Thoracic aorta (tissue), 2 donors: ENCODE measurements at places on chromosomes 16 and 17.
A peak's percentile ranks its signal among the peaks of the same experiment; 100 is the strongest.

GRCh38 chr16:50309527-50310307 is 43.4 kb downstream of the ADCY7 start:
- no peak overlapping the region for H3K27ac ChIP-seq
- H3K4me1 ChIP-seq: peaks cover 5% of the 10 kb centered on the region
- peaks cover 14% of the 10 kb centered on the region for H3K36me3 ChIP-seq
- DNase-seq: no peak
- H3K4me3 ChIP-seq: no peak overlapping the region

DNA sequence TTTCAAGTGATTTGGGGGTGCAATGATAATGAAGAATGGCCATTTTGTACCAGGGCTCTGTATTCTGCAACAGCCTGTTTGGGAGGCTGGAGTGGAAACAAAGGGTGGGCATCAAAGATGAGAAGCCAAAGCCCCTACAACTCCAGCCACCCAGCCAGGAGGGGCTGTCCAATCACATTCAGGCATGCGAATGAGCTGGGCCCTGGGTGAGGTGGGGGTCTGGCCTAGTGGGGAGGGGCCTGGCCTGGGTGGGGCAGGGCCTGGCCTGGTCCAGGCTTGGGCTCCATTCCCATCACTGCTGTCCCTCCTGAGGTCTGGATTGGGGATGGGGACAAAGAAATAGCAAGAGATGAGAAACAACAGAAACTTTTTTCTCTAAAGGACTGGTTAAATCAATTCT is 6.4 kb downstream of the AOC3 start:
- H3K4me1 ChIP-seq: peaks cover 41% of the 10 kb centered on the region
- H3K27ac ChIP-seq: peak overlapping the region; percentile 96
- H3K27me3 ChIP-seq: no peaks in the 10 kb centered on the region
- no peaks in the 10 kb centered on the region for H3K36me3 ChIP-seq
- no peak overlapping the region for H3K4me3 ChIP-seq
- DNase-seq: no peak

GRCh38 chr17:68853036-68853435 is 102.2 kb downstream of the ABCA8 start:
- no peaks in the 10 kb centered on the region for H3K36me3 ChIP-seq
- no peak overlapping the region for H3K27ac ChIP-seq
- DNase-seq: no peak
- no peak overlapping the region for H3K4me3 ChIP-seq
- no peaks in the 10 kb centered on the region for H3K4me1 ChIP-seq

GRCh38 chr16:78538919-78539318 is 439.5 kb downstream of the WWOX start:
- H3K4me1 ChIP-seq: no peaks in the 10 kb centered on the region
- no peaks in the 10 kb centered on the region for H3K27me3 ChIP-seq
- DNase-seq: no peak
- H3K4me3 ChIP-seq: no peak overlapping the region

DNA sequence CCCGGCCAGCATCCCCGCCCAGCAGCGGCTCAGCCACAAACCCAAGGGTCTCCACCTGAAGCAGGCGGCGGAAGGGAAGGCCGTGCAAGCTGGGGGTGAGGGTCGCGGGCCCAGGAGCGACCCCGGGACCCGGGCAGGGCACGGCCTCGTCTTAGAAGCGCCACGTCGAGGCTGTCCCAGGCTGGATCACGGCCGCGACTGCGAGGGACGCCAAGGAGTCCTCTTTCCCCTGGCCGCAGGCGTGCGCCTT is 538 bp upstream of the CCNF start:
- no peaks in the 10 kb centered on the region for H3K36me3 ChIP-seq
- peaks cover 7% of the 10 kb centered on the region for H3K4me1 ChIP-seq
- no peak for DNase-seq
- peak overlapping the region; percentile 90 for H3K4me3 ChIP-seq
- no peaks in the 10 kb centered on the region for H3K27me3 ChIP-seq

GRCh38 chr16:85402910-85403692 is 210.0 kb upstream of the GSE1 start:
- no peaks in the 10 kb centered on the region for H3K27me3 ChIP-seq
- no peak overlapping the region for H3K4me3 ChIP-seq
- no peak overlapping the region for H3K27ac ChIP-seq

GRCh38 chr16:86049641-86050040 is 150.7 kb downstream of the IRF8 start:
- no peak overlapping the region for H3K27ac ChIP-seq
- no peaks in the 10 kb centered on the region for H3K36me3 ChIP-seq
- no peaks in the 10 kb centered on the region for H3K4me1 ChIP-seq

- no peak overlapping the region for H3K27ac ChIP-seq
- H3K27me3 ChIP-seq: no peaks in the 10 kb centered on the region
These were observed 44.4 kb upstream of the ANKFN1 start for GRCh38 chr17:56108811-56109284.

GRCh38 chr17:56177361-56177760 is 24.1 kb downstream of the ANKFN1 start:
- H3K4me1 ChIP-seq: no peaks in the 10 kb centered on the region
- H3K36me3 ChIP-seq: no peaks in the 10 kb centered on the region
- no peaks in the 10 kb centered on the region for H3K27me3 ChIP-seq
- DNase-seq: no peak

DNA sequence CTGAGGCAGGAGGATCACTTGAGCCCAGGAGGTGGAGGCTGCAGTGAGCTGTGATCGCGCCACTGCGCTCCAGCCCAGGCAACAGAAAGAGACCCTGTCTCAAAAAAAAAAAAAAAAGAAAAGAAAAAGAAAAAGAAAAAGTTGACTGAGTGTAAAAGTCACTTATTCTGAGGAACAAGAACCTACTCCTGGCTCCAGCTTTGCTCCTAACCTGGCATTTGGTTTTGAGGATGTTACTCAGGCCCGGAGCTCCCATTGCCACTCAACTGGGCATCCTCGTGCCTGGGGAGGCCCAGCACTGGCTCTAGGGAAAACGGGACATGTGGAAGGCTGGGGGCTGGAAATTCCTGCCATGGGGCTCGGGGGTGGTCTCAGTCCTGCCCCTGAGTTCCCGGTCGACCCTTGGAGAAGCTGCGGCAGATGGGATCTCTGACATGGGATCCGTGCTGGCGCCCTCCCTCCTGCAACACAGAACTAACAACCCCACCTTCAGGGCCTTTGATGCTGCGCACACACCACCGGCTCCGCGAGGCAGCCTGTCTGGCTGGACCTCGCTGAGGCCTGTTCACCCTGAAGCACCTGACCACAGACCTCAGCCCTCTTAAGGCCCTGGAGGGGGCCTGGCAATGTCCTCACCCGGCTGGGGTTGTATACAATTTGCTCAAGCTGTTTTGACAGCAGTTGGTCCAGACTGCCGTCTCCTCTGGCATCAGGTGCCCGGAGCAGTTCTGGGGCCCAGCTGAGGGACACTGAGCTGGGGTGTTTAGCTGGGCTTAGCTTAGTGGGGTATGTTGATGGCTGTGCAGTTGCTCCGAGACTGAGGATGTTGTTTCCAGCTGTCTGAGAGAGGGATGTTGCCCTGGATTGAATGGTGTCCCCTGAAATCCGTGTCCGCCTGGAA is 12.3 kb downstream of the CD7 start:
- no peaks in the 10 kb centered on the region for H3K36me3 ChIP-seq
- no peak overlapping the region for H3K27ac ChIP-seq
- peaks cover 14% of the 10 kb centered on the region for H3K27me3 ChIP-seq
- peaks cover 5% of the 10 kb centered on the region for H3K4me1 ChIP-seq
- no peak for DNase-seq
